ENCODE measurements at places on chromosomes 2 and 18.

GRCh38 chr2:65316072-65316471 is 88.4 kb downstream of the ACTR2 start:
- peak; percentile 84 for DNase-seq

- peak; percentile 69 for DNase-seq
Observed at GRCh38 chr2:86298411-86299390, 38.7 kb downstream of the REEP1 start.

GRCh38 chr2:221270806-221271205 is 301.3 kb downstream of the EPHA4 start:
- no peak for DNase-seq

DNA sequence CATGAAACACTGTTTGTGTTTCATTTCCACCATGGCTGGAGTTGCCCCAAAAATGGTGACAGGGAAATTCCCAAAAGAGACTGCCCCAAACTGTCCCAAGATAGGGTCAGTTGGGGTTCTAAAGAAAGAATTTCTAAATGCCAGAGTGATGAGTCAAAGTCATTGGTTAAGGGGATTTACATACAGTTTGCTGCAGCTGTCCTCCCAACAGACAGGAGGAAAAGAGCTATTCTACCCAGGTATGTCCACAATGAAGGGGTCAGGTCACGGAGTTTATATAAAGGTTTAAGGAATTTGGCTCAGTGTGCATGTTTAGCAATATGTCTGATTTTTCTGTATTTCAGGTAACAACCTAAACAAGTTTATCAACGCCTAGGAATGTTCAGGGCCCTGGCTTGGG is 344.1 kb downstream of the TDRD15 start:
- no peak for DNase-seq

DNA sequence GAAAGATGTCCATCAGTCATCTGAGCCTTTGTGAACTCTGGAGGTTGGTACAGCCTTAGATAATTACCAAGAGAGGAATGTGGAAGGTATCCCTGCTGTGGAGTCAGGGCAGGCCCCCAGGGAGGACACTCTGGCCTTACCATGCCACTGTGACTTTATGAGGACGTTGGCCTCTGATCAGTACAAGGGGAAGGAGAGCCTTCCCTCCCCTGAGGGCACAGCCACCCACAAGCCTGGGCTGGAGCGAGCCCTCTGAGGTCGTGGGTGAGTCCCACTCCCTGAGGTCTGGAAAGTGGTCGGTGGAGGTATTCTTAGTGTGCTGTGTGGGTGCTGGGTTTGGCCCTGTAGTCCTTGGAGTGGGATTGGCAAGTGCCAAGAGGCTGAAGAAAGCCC is 91.6 kb downstream of the STPG4 start:
- DNase-seq = no peak

GRCh38 chr2:10028407-10028987 is 14.9 kb upstream of the KLF11 start:
- DNase-seq = no peak

DNA sequence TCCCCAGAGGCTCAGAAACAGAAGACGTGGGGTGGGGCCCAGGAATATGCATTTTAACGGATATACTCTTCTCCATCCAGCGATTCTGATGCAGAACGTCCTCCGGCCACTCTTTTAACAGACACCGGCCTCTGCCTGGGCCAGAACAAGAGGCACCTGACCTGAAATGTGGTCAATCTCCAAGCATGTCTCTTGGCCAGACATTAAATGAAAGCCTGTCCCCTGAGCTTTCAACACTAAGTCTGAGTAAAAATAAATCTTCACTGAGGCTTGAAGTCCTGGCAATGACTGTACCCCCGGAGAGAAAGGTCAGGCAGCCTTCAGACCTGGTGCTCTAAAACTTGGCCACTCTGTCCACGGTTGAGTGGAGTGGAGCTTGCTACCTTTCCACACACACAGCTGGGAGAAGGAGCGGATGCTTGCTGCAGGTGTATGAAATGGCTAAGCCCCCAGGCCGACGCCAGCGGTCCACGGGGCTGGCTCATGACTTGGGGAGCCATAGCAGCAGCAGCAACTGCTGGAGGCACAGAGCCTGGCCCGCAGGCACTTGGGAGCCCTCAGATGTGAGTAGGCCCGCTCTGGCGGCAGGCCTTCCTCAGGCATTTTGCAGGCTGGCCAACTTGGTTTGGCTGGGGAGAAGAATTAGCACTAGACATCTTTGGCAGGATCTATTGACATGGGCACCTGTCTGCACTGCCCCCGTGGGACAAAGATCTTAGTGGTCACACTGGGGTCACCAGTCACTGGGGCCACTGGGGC is 79.7 kb downstream of the TMEM17 start:
- DNase-seq = no peak

DNA sequence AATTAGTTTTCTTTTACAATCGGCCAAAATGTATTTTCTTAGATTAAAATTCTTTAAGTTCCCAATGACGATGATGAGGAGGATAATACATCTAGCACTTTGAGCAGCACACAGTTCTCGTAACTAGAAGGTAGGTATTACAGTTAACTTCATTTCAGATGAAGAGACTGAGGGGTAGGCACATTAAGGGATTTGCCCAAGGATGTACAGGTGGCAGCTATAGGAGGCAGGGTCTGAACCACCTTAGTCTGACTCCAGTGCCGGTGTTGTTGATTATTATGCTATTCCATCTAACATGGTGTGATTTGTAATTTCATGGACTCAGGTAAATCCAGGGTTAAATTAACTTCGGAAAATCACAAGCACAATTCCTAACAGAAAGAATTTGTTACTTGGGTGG is 1.1 kb downstream of the CD28 start:
- DNase-seq = no peak

DNA sequence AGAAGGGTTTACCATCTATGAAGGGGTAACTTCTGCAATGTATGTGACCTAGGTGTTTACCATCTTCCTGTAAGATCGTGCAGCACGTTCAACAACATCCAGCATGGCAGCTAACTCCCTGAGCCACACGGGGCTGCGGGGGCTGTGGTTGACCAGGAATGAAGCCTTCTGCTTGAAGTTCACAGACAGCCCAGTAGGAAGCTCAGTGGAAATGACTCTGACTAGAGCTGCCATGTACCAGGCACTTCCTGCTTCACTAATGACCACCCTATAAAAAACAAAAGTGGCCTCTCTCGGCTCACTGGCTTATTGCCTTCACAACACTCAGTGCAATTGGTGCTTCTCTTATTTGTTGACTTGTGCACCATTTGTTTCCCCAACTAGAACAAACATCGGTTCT is 99.7 kb upstream of the SMAD7 start:
- DNase-seq = no peak

DNA sequence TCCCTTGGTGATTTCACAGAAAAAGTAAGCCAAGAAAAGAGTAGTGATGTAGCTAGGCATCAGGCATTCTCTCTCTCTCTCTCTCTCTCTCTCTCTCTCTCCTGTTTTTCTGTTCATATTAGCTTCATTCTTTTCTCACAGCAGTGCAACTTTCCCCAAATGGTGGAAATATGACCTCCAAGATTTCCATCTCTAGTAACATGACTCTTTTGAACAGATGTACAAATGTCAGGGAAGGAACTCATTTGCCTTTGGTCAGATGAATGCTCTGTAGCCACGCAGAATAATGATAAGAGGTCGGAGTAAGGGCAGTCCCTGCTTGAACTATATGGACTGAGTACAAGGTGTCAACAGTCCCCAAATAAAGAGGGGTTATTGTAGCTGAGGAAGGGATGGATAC is 316.2 kb downstream of the GALNT13 start:
- DNase-seq = no peak

GRCh38 chr2:69165091-69165880 is 152.3 kb downstream of the ANTXR1 start:
- no peak for DNase-seq

GRCh38 chr2:190910341-190911136 is 29.9 kb downstream of the GLS start:
- no peak for DNase-seq

DNA sequence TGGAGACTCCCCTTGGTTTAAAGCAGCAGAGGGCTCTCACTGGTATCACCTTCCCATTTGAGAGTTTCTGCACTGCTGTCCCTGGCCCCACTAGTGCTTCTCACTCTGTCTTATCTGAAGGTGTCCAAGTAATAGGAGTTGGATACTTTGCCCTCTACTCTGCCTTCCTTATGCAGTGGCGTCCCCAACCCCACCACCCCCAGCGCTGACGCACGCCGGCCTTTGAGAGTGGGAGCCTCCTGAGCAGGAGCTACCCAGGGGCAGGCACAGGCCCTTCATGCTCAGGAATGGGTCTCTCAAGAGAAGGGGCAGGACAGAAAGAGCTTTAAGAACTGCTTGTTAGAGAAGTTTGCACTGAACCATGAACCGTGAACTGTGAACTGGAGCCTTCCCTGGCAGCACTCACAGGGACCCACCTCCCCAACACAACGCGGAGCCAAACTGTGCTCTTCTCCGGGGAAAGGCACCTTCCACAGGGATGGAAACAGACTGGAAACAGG is 3.3 kb downstream of the CIB4 start:
- no peak for DNase-seq

- DNase-seq = no peak
Observed at GRCh38 chr2:215627771-215628170, 191.9 kb upstream of the FN1 start.

- DNase-seq = no peak
Observed at GRCh38 chr2:241454837-241455485, 53.4 kb downstream of the STK25 start.

DNA sequence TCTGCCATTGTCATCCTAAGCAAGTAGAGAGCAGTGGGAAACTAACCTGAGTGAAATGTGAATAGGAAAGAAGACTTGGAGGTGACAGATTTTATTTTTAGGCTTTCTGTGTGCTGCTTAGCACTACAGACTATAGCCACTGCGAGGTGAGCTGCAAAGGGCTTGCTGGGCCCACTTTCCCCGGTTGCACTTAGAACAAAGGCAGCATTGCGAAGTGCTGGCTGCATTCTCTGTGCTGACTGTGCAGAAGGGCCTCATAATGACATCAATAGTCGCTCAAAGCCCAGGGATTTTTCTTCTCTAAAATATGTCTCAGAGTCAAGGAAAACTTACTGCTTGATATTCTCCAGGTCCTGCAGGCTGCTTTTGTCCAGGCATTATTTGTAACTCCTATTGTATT is 592.1 kb downstream of the TDRD15 start:
- DNase-seq = peak; percentile 63

DNA sequence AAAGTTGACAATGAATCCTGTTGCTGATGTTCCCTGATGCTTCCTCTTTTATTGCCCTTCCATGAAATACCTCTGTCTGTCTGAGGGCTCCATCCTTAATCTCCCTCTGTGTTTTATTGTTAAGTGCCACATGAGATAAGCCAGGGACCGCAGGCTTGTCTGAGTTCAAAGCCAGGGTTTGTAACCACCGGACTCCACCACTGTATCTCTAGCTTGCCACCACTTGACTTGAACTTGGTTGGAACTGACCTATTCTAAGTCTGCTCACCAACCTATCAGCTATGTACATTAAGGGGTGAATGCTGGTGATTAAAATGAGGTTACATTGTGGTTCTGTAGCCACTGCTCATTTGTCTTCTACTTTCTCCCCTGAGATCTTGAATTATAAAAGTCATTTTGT is 328.5 kb upstream of the ZEB2 start:
- no peak for DNase-seq

- DNase-seq = no peak
Observed at GRCh38 chr2:236496340-236496739, 73.3 kb upstream of the ACKR3 start.

DNA sequence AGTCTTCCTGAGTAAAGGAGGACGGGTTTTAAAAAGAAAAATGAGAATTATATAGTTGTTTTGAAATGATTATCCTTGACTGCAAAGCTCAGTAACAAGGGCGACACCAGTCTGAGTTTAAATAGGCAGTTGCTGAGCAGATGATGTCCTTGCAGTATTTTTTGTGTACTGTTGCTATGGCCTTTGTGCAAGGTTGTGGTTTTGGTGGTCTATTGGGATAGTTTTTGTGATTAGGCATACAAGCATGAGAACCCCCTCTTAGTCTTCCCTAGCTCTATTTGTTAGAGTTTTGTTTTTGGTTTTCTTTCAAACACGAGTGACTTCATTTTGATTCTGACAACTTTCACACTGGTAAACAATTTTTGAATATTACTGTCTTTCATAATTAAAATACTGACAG is 64.1 kb downstream of the TAF4B start:
- no peak for DNase-seq

GRCh38 chr18:60508108-60508507 is 135.5 kb upstream of the MC4R start:
- no peak for DNase-seq

DNA sequence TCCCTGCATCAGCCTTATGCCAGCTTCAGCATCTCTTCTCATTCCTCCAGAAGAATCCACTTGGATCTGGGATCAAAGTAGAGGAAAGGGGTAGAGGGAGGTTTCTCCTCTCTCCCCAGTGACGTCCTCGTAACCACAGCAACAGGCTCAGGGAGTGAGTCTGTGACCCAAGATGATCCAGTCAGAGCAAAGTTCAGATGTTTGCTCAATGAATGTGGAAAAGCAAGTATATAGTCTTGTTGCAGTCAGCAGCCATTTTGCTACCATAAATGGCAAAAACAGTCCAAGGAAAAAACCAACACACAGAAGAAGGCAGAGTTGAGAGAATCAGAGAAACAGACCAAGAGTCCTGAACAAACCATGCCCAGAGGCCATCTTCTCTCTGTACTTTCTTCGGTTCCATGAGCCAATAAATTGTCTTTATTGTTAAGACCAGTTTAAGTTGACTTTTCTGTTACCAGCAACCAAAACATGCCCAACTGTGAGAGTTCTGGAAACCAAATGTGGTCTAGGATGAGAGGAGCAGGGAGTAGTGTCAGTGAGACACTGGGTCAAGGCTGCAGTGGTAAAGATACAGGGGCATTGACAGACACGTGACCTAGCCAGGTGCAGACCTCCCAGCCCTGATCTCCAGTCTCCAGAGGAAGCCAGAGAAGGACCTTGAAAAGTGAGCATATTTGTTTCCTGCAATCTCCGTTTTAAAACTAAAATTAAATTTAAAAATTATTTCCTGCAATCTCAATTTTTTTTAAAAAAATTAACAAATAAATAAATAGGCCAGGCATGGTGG is 3.2 kb upstream of the CXCR1 start:
- peak; percentile 39 for DNase-seq

DNA sequence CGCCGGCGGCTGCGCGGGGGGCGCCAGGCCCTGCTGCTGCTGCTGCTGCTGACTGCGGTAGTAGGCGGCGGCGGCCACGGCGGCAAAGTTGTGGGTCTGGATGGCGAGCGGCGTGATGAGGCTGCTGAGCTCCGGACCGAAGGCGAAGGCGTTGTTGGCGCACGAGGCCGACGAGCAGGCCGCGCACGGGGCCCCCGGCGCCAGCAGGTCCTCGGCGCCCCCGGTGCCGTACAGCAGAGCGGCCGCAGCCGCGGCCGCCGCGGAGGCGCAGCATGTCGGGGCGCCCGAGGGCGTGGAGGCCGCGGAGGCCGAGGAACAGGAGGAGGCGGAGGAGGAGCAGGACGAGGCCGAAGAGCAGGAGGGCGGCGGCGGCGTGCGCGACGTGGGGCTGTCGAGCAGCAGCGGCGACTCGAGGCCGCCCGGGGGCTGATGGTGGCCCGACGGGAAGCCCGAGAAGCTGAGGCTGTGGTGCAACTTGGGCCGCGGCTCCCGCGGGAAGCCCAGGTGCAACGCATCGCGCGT is 1.8 kb downstream of the ZFP36L2 start:
- no peak for DNase-seq
